ENCODE measurements at places on chromosomes 3 and 15.

- DNase-seq = peak; percentile 24
These were observed 265.0 kb downstream of the EPHA3 start for GRCh38 chr3:89372456-89372855.

DNA sequence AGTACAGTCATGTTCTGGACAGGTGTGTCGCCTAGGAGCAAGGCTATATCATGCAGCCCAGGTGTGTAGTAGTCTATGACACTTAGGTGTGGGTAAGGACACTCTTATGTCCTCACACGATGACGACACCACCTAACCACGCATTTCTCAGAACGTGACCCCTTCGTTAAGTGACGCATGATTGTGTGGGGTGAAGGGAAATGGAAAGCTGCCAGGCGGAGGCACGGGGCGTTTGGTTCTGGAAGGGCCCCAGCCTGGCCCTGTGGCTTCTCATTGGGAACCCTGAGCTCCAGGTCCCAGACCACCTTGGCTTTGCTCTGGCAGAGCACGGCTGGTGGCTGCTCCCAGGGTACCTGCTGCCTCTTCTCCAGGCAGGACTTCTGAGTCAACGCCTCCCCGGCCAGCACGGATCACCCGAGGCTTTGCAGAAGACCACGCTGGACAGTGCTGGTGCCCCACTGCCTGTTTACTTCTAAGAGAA is 39.3 kb downstream of the FBLN2 start:
- DNase-seq = peak; percentile 38

DNA sequence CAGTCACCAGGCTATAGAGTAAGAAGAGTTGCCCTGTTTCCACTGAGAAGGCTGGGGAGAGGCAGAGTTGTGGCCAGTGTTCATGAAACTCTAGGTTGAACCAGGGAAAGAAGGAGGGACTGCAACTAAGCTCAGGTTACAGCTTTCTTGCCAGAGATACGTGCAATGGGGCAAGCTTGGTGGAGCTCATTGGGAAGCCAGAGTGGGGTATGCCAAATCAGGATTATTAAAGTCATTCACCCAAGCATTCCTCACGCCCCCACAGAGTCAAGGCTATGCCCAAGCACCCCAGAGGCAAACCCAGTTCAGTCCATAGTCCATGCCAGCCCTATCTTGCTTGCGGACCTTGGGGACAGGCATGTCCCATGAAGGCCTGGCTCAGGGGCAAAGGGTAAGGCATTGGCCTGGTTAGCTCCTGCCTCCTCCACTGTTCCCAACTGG is 17.6 kb downstream of the SLC6A20 start:
- DNase-seq = no peak

GRCh38 chr15:39621976-39622375 is 41.1 kb downstream of the THBS1 start:
- DNase-seq = no peak

GRCh38 chr15:96262097-96262496 is 68.4 kb upstream of the NR2F2 start:
- DNase-seq = no peak

GRCh38 chr3:114809668-114810413 is 337.2 kb downstream of the ZBTB20 start:
- DNase-seq = no peak

GRCh38 chr3:88926221-88926620 is 181.2 kb upstream of the EPHA3 start:
- no peak for DNase-seq
